ENCODE measurements at places on chromosomes 1 and 21.

DNA sequence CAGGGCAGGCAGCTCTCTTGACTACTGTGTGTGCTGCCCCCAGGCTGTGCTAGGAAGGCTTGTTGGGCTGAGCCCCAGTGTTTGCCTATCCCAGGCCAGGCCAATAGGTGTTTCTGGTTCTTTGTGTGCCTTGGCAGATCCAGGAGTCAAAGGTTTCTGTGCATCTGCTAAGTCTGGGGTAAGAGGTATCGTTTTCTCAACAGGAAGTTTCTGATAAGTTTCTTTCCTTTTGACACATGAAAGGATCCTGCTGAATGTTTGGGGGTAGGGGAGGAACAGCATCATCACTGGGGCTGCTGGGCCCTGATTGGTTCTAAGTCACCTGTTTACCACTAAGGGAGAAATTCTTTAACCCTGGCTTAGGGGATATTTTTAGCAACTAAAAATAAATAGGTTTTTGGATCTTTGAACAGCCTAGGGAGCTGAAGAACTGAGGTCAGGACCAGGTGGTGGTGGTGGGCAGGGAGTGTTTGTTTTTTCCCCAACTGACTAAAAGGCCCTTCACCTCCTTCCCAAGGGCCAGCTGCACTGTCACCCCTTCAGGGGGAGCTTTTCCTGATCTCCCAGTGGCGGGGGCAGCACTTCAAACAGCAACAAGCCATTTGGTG, 85.1 kb downstream of the KCNN3 start:
- no peak for DNase-seq

- no peak for DNase-seq
Observed at GRCh38 chr1:161510477-161510876, 5.2 kb downstream of the FCGR2A start.

GRCh38 chr21:46029186-46029924, 47.8 kb downstream of the COL6A1 start:
- no peak for DNase-seq

GRCh38 chr21:26169061-26169610, 1.4 kb downstream of the APP start:
- no peak for DNase-seq

- DNase-seq = no peak
Observed at GRCh38 chr1:15696956-15697521, 12.9 kb downstream of the PLEKHM2 start.

- no peak for DNase-seq
Observed at GRCh38 chr1:200673952-200674823, 4.5 kb upstream of the DDX59 start.

DNA sequence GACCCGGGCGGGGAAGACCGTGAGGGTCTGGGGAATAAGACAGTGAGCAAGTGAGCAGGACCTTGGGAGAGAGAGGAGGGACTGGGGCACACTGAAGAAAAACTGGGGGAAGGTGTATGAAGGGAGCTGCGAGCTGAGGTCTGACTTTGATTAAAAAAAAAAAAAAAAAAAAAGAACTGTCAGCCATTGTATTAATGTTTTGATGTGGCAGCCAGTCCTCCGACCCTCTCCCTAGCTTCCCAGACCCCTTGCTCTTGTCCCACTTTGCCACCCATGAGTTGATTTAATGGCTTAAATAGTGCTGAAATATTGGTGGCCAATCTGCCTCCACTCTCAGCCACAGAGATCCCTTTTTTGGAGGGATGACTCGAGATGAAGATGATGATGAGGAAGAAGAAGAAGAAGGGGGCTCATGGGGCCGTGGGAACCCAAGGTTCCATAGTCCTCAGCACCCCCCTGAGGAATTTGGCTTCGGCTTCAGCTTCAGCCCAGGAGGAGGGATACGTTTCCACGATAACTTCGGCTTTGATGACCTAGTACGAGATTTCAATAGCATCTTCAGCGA, 652 bp downstream of the HAX1 start:
- DNase-seq = no peak

Data from H1 (cell line).